ENCODE measurements at places on chromosomes 5 and 9. TPM values are rescaled to one million over a fixed set of nuclear protein-coding genes. Genes with fewer than 3 reads are reported as not detected.

- H3K4me3 ChIP-seq = no peak overlapping the region
- H3K36me3 ChIP-seq = no peaks in the 10 kb centered on the region
- H3K27ac ChIP-seq = no peak overlapping the region
- H3K4me1 ChIP-seq = peaks cover 6% of the 10 kb centered on the region
- no peaks in the 10 kb centered on the region for H3K27me3 ChIP-seq
- peak; percentile 56 for DNase-seq
Measured at GRCh38 chr9:21919377-21920362, 74.5 kb downstream of the CDKN2A start.

The CARTPT gene
- polyA plus RNA-seq = not detected

DNA sequence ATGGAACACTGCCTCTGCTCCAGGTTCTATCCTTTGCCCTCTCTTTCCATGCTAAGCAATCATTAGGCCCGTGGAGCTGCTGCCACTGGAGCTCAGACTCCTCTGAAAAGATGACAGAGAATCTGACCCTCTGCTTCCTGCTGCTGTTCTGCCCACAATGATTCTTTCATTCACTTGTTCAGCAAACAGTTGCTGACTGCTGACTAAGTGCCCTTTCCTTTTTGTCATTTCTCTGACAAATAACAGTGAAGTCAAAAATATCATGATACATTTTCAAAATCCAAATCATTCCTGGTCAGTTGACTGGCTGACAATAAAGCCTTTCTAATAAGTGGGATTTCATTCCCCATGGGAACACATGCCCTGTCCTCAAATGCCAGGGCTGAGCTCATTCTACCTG, 110.1 kb downstream of the SIL1 start:
- H3K4me3 ChIP-seq = no peak overlapping the region
- peak; percentile 16 for DNase-seq
- no peak overlapping the region for H3K27ac ChIP-seq
- no peaks in the 10 kb centered on the region for H3K4me1 ChIP-seq

DNA sequence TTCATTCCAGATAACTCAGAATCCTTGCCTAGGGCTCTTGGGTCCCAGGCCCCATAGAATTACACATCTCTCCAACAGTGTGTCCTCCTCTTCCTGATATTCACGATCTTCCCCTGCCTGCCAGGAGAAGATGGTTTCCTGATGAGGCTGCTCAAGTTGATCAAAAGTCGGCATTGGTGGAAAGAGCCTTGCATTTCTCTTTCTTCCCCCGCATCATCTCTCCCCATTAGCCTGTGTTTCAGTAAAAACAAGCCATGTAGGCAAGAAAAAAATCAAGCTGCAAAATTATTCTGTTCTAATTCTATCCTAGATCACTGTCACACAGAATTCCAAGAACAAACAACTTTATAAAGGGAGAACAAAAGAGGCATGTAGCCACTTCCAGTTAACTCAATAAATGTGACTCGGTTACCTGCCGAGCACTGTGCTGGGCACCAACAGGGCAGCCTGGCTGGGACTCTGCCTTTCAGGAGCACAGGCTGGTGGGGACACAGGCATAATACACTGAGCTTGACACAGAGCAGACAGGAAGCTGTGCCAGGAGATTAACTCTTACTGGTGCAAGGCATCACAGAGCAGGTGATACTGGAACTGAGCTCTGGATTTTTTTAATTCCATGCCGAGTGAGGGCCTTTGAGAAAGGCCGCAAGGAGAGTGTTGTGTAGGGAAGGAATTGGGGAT, 25.6 kb downstream of the TMOD1 start:
- no peak overlapping the region for H3K27ac ChIP-seq
- no peak overlapping the region for H3K4me3 ChIP-seq
- peaks cover 6% of the 10 kb centered on the region for H3K27me3 ChIP-seq
- no peak for DNase-seq

- no peak overlapping the region for H3K27ac ChIP-seq
- H3K36me3 ChIP-seq = no peaks in the 10 kb centered on the region
- H3K27me3 ChIP-seq = no peaks in the 10 kb centered on the region
- H3K4me1 ChIP-seq = no peaks in the 10 kb centered on the region
Measured at GRCh38 chr5:138640646-138641254, 65.5 kb upstream of the HSPA9 start.

- no peak for DNase-seq
- no peak overlapping the region for H3K4me3 ChIP-seq
- H3K27ac ChIP-seq = no peak overlapping the region
- peaks cover 3% of the 10 kb centered on the region for H3K27me3 ChIP-seq
- H3K4me1 ChIP-seq = no peaks in the 10 kb centered on the region
Measured at GRCh38 chr5:180908998-180909731, 10.2 kb downstream of the BTNL8 start.
